Hematopoietic multipotent progenitor cell treated with erythropoietin and hydrocortisone succinate and interleukin-3 and kit ligand, for 4 days (in vitro differentiated cells): ENCODE measurements at places on chromosomes 1 and 21.

- DNase-seq = no peak
Observed at GRCh38 chr1:222757646-222758268, 20.8 kb downstream of the FAM177B start.

- peak; percentile 78 for DNase-seq
Observed at GRCh38 chr1:6962478-6962995, 177.3 kb downstream of the CAMTA1 start.

GRCh38 chr1:30255111-30255724, 468.2 kb downstream of the MATN1 start:
- no peak for DNase-seq

DNA sequence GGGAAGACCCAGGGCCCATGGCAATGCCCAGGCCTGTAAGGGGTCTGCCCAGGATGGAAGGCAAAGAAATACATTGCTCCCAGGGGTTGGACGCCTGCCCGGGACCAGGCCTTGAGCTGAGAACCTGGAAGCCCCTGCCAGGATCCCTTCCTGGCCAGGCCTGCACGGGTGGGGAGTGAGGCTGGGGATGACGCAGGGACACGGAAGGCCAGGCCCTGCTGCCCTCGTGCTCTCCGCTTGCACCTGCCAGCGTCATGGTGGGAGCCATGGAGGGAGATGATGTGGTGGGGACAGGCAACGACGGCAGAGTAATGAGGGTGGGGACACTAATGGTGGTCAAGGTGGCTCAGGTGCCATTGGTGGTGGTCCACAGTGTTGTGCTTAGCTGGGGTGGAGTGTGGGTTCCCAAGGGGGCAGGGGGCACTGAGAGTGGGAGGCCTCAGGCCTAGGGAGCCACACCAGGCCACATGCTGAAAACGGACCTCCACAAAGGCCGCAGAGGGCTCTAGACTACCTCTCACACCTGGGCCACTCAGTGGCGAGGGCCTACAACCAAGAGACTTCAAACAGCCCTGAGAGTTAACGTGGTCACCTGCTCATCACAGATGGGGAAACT, 4.3 kb downstream of the HES3 start:
- DNase-seq = no peak

GRCh38 chr1:61084491-61085031, 2.2 kb downstream of the NFIA start:
- DNase-seq = peak; percentile 32

- DNase-seq = no peak
Observed at GRCh38 chr1:84859866-84860265, 33.1 kb downstream of the LPAR3 start.

- no peak for DNase-seq
Observed at GRCh38 chr1:66626261-66626660, 92.3 kb downstream of the SGIP1 start.

DNA sequence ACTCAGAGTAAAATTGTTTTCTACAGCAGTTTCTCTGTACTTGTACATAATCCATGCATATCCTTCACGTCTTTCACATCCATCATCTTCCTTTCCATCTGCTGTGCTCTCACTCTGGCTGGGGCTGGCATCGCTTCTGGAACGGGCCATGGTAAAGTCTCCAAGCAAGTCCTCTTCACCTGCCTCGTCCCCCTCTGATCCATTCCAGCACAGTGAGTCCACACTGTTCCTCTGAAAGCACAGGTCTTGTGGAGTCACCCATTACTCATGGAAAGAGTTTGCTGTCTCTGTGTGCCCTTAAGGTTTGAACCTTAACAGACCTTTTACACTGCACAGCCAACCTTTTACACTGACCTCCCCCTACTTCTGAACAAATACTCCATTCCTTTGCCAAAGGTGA, 313.6 kb downstream of the ASTN1 start:
- no peak for DNase-seq

GRCh38 chr1:71196685-71197084, 115.8 kb upstream of the ZRANB2 start:
- peak; percentile 28 for DNase-seq

DNA sequence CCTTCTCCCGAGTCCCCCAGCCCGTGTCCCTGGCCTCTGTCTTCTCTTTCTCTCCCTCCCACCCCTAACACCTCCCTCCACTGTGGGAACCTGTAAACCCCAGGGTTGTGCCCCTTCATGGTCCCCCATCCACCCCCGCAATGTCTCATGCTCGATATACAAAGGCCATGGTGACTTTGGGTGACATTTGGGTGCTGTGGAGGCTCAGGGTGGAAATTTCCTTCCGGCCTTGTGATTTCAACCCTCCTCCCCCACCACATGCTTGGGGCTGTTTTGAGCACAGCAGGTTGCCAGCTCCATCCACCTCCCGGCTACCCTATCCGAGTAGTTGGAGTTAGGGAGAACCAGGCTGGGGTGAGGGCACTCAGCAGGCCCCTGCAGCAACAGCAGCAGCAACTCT, 25.7 kb upstream of the VPS13D start:
- DNase-seq = no peak

- DNase-seq = peak; percentile 7
Observed at GRCh38 chr1:160307118-160307791, 22.3 kb upstream of the PEX19 start.

DNA sequence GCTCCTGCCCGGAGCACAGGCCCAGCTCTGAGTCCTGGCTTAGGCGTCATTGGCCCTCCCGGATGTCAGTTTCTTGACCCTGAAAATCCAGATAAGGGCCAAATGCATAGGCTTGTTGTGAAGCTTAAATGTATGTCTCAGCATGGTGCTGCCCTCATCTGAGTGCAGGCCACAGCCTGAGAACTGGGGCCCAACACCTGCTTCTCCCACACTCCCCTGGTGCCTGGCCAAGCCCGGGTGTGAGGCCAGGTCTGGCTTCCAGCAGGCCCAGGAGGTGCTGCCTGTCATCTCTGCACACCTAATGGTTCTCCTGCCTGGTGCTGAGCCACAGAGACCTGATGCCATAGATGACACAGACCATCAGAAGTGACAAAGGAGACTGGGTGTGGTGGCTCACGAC, 14.0 kb downstream of the MX2 start:
- DNase-seq = no peak

GRCh38 chr1:40384413-40384762, 10.9 kb downstream of the SMAP2 start:
- peak; percentile 72 for DNase-seq

DNA sequence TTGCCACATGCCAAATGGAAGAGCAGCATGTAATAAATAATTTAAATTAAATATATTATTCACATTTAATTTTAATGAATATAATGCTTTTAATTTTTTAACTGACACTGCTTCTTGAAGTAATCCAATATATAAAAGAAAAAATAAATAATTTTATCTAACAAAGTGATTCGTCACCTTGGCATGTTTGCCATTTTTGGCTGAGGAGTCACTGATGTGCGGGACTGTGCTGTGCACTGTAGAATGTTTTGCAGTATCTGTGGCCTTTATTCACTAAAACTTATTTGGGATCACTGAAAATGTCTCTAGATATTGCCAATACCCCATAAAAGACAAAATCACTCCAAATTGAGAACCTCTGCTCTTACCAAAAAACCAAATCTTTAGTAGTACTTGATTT, 807.8 kb downstream of the BRINP3 start:
- DNase-seq = no peak

DNA sequence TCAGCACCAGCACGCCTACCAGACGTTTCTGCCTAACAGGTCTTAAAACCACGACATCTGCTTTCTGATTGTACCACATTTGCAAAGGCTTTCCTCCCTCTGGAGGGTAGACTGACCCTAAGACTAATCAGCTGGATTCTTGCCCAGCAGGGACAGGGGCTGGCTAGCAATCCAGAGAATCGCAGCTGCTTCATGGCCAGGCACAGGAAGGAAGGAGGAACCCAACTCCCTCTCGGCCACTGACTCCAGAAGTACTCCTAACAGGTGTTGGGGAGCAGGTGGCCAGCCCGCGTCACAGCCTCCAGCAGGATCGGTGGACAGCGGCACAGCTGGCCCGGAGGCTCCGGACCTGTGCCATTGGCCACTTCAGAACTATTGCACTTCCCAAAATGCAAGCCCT, 180.8 kb downstream of the NPHP4 start:
- no peak for DNase-seq

- DNase-seq = peak; percentile 88
Observed at GRCh38 chr1:186722711-186723309, 42.6 kb upstream of the PTGS2 start.

GRCh38 chr1:21278860-21279845, 11.1 kb downstream of the ECE1 start:
- no peak for DNase-seq

DNA sequence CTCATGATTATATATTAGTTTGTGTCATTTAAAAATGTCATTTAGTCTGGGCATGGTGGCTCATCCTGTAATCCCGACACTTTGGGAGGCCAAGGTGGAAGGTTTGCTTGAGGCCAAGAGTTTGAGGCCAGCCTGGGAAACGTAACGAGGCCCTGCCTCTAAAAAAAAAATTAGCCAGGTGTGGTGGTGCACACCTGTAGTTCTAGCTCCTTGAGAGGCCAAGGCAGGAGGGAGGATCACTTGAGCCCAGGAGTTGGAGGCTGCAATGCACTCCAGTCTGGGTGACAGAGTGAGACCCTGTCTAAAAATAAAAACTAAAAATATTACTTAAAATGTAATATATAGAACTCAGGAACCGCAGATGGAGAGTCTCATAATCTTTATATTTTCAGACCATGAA, 34.6 kb downstream of the RUNX3 start:
- DNase-seq = no peak

DNA sequence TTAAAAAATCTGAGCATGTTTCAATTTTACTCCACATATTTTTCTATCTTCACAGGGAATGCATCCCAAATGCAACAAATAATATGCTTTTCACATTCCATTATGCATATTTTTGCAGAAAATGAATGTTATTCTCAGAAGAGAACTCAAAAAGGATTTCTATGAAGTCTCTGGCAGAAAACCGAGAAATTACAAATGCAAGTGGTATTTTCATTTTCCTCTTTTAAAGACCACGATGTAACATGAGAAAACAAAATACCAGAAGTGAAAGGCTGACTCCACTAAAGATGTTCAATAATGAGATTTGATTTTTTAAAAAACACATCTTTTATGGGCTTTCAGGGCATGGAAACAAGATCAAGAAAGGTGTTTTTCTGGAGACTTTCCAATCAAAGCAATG, 5.0 kb upstream of the PDC start:
- no peak for DNase-seq

GRCh38 chr1:77310924-77311323, 29.1 kb downstream of the AK5 start:
- peak; percentile 25 for DNase-seq

DNA sequence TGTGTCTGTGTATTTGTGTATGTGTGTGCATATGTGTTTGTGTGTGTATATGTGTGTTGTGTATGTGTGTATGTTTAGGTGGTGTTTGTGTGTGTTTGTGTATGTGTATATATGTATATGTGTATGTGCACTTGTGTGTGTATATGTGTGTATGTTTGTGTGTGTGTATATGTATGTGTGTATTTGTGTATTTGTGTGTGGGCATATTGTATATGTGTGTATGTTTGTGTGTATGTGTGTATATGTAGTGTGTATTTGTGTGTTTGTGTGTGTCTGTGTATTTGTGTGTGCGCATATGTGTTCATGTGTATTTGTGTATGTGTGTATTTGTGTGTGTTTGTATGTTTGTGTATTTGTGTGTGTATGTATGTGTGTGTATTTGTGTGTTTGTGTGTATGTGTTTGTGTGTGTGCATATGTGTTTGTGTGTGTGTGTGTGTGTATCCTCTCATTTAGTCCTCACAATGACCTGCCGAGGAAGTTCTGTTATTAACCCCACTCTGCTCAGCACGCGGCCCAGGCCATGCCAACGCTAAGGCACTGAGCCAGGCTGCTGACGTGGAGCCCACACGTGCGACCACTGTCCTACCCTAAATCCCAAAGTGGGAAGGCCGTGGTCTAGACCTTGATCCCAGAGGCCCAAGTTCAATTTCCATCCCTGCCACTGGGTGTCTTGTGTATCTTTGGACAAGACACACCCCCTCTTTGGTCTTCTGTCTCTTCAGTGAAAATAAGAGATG, 43.2 kb upstream of the TMEM51 start:
- DNase-seq = no peak

GRCh38 chr1:184101141-184101540, 49.6 kb downstream of the TSEN15 start:
- DNase-seq = no peak

- DNase-seq = no peak
Observed at GRCh38 chr1:221850470-221851187, 108.7 kb upstream of the DUSP10 start.

DNA sequence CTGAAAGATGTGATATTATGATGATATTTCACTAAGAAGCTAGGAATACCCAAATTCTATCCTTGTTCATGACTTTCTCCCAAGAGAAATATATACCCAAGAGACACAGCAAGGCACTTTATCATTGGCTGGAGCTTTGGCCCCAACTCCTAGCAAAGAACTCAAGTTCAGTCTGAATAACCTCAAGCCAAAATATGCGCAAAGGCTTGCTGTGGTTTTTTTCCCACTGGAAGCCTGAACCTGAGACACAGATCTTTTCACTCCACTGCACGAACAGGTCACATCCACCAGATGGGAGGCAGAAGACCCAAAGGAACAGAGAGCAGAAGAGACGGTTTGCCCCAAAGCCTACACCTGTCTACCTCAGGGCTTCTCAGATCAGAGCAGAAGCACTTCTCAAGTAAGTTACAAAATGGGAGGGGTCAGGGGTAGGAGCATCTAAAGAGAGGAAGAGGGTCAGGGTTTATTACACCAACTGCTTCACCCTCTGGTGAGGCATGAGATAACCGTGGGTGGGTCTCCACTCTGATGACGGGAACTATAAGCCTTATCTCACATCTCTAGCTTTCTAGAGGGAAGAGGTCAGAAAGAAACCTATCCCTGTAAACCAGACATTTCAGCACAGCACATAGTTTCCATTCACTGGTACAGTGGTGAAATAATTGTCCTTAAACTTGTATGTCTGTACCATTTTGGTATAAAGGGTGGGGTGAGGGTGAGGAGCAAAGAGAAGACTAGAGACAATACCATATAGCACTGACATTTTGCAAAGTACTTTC, 17.1 kb upstream of the CDC42BPA start:
- DNase-seq = peak; percentile 87

DNA sequence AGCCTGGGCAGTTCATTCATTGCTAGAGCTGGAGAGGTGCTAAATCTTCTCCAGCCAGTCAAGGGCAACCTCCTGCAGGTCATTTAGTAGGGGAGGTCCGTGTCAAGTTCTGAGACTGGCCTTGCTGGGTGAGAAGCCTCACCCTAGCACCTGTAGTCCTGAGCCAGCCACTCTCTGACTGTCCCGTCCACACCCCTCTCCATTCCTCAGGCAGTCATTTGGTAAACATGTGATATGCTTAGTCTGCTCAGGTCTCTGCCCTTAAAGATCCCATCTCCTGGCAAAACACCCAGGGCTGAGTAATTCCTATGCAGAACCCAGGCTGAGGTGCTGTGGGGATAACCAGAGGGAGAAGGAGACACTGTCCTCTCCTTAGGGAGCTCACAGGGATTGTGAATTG, 13.7 kb upstream of the IGFN1 start:
- no peak for DNase-seq

DNA sequence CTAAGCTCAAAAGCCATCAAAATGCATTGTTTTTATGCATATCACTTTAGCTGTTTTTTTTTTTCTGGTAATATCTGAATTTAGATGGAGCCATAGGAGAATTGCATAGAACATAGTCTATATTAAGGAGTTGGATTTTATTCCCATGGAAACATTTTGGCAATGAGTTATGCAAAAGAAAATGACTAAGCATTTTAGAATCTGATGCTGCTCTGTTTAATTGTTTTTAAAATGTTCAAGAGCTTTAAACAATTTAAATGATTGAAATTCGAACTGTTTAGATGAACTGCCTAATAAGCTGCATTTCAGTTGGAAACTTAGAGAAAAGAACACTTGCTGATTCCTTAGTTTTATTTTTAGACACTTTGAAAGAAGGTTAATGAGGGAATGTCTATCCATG, 1531.5 kb upstream of the B3GALT2 start:
- DNase-seq = no peak

GRCh38 chr1:185681034-185681633, 53.1 kb upstream of the HMCN1 start:
- peak; percentile 83 for DNase-seq
